ENCODE measurements at places on chromosomes 3 and 15.

DNA sequence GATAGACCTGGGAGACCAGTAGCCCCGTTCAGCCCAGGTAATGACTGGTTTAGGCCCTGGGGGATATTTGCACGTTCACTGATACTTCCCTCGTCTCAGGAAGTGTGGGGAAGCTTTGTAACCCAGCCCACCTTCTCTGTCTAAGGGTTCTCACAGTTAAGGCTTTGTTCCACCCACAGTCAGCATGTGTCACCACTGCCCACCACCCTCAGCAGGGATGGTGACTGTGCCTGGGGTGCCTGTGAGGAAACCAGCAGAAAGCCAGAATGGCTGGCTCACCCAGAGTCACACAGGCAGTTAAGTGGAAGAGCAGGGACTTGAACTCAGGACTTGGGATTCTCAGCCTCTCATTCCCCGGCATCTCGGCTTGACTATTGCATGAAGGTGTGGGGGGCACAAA, 5.2 kb downstream of the KBTBD13 start:
- no peak for DNase-seq

GRCh38 chr3:10417847-10418246, 87.5 kb downstream of the ATP2B2 start:
- no peak for DNase-seq

- no peak for DNase-seq
Measured at GRCh38 chr3:159835126-159835525, 153.5 kb upstream of the IL12A start.

DNA sequence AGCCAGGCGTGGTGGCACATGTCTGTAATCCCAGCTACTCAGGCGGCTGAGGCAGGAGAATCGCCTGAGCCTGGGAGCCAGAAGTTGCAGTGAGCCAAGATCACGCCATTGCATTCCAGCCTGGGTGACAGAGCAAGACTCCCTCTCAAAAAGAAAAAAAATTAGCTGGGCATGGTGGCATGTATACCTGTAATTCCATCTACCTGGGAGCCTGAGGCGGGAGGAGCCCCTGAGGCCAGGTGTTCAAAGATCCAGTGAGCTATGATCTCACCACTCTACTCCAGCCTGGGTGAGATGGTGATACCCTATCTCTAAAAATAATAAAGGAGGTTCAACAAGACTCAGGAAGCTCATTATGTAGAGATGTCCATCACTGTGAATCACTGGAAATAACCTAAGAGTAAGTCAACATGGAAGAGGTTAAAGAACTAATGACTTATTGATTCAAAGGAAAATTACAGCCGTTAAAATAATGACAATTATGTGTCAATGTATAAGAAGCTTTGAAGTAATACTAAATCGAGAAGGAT, 19.8 kb upstream of the RAB7A start:
- DNase-seq, result no peak

GRCh38 chr3:108190346-108190745, 31.9 kb downstream of the IFT57 start:
- no peak for DNase-seq

- DNase-seq, result no peak
Measured at GRCh38 chr3:86245360-86245759, 745.6 kb downstream of the VGLL3 start.

DNA sequence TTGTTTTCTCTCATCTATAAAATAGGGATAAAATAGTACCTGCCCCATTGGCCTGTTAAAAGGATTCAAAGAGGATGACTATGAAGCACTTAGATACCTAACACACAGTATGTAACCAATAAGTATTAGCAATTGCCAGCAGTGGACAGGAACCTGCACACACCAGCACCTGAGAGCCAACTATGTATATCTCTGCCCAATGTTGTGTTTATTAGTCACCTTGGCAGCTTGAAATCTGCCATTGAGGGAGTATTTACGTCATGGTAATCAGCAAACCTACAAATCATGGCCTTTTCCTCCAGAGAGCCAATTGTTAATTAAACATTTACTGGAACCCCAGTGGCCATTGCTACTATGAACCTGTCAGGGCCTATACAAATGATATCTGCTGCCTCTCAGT, 13.8 kb downstream of the LARS2 start:
- DNase-seq, result no peak

- no peak for DNase-seq
Measured at GRCh38 chr3:63933459-63933858, 21.3 kb upstream of the SCAANT1 start.

DNA sequence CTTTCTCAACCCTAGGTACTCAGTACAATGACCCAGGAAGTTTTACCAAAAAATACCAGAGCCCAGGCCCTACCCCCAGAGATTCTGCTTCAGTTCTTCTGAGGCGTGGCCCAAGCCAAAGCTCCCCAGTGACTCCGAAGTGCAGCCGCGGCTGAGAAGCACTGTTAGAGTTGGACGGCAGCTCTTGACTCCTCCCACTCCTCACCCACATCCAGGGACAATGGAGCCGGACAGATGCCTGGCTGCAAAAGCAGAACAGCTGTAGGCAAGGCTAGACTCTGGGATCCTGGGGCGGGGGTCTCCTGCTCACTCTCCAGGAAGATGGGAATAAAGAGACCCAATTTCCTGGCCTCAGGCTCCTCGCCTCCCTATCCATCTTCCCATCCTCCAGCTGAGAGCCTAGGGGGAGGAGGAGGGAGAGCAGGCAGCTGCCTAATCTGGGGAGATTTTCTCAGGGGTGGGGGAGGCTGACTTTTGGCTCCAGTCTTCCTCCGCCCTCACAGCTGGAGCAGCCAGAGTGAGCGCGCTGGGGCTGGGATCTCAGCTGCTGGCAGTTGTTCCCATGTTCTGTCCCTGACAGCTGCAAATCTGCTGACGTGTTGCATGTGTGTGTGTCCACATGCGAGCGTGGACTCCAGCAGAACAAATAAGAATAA, 223.8 kb downstream of the OPA1 start:
- peak; percentile 86 for DNase-seq

Data from NCI-H774 (cell line).